SK-N-SH (cell line): ENCODE measurements at places on chromosomes 11 and 22. TPM values are rescaled to one million over a fixed set of nuclear protein-coding genes. Genes with fewer than 3 reads are reported as not detected.

GRCh38 chr11:101083335-101083734, 46.3 kb downstream of the PGR start:
- no peak for DNase-seq

DNA sequence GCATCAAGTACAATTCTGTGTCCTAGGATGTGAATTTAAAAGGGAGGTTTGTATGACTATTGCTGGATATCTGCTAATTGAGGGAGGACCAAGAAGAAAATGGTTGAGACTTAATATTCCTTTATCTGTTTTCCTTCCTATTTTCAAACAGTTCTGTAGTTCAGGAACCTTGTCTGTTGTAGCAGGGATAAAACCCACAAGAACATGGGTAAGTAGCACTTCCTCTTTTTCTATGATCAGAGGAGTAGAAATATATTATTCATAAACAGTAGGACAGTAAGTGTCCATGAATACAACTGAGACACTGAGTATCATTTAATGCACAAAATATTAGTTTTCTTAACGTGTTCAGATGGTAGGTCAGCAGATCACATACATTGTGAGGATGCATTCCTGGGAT, 7.6 kb downstream of the MS4A3 start:
- DNase-seq: no peak

The ACR gene
- polyA plus RNA-seq: 0.08 and 0.15 TPM in 2 replicates

GRCh38 chr11:69351460-69351859, 57.5 kb downstream of the MYEOV start:
- no peak for DNase-seq

- DNase-seq: no peak
These were observed 81.3 kb downstream of the PHF21A start for GRCh38 chr11:46039990-46040389.

DNA sequence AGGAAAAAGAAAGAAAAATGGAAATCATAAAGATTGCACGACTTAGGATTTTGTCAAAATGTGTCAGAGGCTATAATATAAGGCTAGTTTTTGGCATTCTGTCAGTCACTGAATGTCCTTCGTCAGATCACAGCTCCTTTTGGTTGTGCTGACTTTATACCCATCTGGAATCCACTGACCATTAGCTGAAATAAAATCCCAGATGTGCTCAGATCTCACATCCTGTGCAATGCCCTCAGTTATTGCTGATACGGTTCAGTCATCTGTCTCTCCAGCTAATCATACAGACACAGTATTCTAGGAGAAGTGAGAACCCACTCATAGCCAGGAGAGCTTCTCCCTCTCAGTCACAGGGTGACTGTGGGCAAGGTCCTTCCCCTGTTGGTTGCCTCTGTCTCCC, 11.5 kb downstream of the CD44 start:
- no peak for DNase-seq

DNA sequence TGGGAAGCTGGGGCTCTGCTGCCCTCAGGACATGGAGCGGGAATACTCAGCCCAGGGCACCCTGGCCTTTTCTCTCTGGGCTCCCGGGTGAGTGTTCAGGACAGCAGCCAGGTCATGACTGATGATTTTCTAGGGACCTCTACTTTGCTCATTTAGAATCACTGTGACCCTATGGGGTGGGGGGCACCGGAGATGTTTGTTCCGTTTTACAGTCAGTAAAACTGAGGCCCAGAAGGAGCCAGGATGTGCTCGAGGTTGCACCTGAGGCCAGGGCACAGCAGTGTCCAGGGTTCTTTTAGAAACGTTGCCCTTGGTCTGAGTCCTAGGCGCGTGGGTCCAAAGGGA, 48.1 kb downstream of the SMIM38 start:
- no peak for DNase-seq

DNA sequence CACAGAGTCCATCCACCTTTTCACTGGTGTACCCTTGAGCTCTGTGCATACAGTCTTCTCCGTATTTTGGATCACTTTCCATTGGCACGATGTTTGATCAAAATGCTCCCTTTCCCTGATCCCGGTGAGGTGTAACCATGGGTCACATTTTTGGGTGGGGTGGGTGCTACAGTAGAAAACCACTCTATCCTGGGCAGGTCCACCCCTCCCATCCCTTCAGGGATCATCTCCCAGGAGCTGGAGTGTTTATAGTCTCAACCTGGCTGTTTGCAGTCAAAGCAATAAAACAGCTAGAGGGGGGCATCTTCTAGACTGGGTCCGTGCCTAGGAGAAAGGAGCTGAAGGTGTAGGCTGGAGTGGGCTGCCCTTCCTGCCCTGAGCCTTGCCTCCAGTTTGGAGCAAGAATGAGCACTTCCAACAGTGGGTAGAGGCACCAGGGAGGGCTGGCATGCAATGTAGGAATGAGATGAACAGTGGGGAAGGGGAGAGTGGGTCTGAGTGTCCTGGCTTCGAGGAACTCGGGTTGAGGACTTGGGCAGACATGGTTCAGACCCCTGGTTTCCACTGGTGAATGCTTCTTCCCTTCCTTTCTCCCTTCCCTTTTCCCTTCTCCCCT, 38.8 kb downstream of the RNF141 start:
- no peak for DNase-seq

DNA sequence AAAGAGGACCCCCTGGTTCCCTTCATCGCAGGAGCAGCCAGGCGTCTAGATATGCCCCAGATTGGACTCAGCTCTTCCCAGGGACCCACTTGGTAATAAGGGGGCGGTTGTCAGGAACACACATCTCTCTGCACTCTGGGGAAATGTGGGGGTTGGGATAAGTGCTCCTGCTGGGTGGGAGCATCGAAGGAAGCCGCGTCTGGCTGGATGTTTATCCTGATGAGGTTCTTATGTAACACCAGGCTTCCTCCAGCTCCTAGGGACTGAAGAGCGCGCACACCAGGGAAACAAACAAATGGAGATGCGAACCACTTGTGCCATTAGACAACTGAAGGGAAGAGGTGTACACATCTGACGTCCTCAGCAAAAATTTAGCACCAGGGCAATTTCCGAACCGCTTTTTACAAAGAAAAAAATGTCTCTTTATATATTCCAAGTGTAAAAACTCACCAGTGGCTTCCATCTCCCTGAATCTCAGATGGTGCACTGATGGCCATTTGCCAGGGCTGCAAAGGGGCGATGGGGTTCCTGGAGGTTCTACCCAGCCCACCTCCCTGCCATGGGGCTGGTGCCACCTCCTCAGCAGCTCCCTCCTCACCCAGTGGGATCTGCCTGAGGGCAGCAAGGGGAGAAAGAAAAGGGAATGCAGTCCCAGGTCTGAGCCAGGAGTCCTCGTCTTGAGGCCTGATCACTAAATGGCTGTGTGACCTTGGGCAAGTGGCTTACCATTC, 89.4 kb downstream of the PKNOX2 start:
- no peak for DNase-seq

DNA sequence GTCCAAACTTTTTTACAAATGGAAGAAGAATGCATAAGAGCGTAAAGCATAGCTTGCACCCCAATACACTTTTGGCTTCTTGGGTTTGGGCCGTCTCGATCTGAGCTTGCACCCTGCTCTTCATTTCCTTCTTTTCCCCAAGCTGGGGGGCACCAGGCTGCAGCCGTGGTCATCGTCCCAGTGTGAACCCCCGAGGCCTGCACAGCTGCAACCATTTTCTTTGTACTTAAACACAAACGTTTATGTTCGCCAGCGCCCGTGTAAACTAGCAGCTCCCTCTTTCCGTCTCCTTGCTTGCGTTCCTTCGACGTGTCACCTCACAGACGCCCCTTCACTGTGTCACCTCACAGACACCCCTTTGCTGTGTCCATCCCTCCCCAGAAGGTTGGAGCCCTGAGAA, 10.1 kb downstream of the KRTAP5-5 start:
- DNase-seq: no peak

The UCP3 gene
- polyA plus RNA-seq: 1.2 and 1.4 TPM in 2 replicates

DNA sequence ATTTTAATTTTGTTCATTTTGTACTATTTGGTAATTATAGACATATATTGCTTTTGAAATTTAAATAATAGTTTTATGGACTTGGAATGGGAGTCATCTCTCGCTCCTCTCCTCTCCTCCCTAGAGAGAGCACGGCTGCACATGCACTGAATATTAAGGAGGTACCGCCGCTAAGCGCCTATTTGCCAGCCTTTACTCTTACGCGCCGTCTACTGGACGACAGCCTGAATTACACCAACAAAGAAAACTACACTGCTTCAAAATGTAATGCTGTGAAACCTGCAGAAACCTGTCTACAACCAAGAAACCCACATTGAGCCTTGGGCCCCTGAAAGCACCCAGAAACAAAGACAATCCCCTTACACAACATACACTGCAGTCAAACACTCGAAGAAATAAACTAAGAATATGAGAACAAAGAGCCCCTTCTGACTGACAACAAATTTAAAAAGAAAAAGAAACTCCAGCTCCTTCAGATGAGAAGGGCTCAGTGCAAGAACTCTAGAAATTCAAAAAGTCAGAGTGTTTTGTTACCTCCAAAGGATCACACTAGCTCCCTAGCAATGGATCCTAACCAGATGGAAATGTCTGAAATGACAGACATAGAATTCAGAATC, 737.2 kb downstream of the LRRC4C start:
- peak; percentile 44 for DNase-seq

DNA sequence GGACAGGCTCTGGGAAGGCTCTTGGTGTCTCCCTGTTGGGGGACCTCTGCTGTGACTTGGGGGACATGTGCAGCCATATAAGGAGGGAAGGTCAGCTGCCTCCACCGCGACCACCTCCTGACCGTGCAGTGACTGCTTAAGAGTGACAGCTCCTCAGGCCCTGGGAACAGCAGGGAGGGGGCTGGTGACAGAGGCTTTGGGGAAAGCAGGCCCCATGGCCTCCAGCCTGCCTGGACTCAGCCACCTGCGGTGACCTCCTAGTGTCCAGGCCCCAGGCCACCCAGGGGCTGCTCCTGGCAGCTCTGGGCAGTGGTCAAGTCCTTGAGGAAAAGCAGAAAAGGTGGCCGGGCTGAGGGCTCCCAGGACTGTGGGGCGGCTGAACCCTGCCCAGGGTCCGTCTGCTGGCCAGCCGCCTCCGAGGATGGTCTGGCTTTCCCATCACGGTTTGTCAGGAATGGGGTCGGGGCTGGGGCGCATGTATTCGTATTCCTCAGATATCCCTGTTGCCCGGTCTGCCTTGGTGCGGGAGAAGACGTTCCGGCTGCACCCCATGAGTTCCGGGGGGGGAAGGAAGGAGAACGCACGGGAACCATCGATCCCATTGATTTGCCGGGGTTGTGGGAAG, 96.8 kb downstream of the WNT7B start:
- no peak for DNase-seq

GRCh38 chr11:115282923-115283322, 221.3 kb downstream of the CADM1 start:
- no peak for DNase-seq

GRCh38 chr11:128901653-128902514, 10.7 kb downstream of the KCNJ5 start:
- DNase-seq: no peak

DNA sequence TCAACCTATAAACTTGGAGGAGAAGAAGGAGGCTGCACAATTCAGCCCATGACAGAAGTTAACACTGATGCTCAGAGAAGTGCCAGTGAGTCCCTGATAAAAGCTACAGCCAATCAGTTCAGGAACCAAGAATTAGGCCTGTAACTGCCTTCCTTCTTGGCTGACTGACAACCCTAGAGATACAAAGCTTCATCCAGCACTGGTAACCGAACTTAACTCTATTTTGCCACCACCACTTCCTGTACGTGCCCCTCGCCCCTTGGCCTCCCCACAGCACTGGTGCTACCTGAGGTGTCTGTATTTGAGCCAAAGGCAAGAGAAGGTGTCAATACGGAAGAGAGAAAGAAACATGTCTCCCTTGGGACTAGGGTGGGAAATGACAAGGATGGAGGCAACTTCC, 40.1 kb upstream of the POU2AF1 start:
- DNase-seq: no peak

DNA sequence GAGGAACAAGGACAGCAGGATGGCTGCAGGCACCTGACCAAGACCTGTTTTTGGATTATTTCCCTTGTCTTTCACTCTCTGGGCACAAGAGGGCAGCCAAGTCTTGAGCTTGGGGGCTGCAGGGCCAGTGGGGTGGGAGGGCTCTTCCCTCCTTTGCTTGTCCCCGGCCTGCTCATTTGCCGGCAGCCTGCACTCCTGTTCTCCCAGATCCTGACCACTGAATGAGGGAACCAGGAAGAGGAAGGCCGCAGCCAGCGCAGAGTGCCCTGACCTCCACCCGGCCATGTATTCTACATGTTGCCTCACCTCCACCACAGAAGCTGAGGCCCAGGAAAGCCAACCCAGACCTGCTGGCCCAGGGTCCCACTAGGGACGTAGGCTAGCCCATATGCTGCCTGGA, 15.5 kb upstream of the NNMT start:
- DNase-seq: peak; percentile 76

GRCh38 chr22:28075358-28075981, 156.4 kb upstream of the PITPNB start:
- no peak for DNase-seq

The SPI1 gene
- 0.19 TPM in 1 of 2 replicates, not detected in the other for polyA plus RNA-seq

GRCh38 chr11:19243143-19243542, 2.4 kb upstream of the E2F8 start:
- no peak for DNase-seq

DNA sequence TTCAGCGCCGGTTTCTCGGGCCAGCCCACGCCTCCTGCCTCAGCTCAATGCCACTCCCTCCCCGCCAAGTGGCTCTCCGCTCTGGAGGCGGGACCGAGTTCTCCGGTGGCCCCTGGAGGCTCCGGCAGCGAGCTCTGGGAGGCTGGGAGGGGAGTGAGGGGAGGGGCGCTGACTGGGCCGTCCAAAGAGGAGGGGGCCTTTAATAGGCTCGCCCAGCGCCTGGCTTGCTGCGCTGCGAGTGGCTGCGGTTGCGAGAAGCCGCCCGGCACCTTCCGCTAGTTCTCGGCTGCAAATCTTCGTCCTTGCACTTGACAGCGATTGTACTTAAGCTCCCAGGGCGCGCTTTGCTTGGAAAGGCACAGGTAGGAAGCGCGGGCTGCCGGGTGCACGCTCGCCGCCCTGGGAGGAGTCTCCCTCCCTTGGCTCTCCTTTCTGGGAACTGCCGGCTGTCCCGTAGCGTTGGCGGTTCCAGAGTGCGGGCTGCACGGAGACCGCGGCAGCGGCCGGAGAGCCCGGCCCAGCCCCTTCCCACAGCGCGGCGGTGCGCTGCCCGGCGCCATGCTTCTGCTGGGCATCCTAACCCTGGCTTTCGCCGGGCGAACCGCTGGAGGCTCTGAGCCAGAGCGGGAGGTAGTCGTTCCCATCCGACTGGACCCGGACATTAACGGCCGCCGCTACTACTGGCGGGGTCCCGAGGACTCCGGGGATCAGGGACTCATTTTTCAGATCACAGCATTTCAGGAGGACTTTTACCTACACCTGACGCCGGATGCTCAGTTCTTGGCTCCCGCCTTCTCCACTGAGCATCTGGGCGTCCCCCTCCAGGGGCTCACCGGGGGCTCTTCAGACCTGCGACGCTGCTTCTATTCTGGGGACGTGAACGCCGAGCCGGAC, at the start of gene ADAMTS15:
Gene ADAMTS15, plus strand, starts transcription at position 230 of the 894 bp plus-strand sequence. Its CDS starts 329 bp downstream, at position 559.
- peak; percentile 81 for DNase-seq

GRCh38 chr11:21552911-21553310, 640.0 kb upstream of the ANO5 start:
- no peak for DNase-seq
